Activated CD4-positive, alpha-beta T cell treated with anti-CD3 and anti-CD28 coated beads, Interleukin-2, amount 50 U/mL, for 24 hours (primary cell): ENCODE measurements at places on chromosomes 3 and 15.

DNA sequence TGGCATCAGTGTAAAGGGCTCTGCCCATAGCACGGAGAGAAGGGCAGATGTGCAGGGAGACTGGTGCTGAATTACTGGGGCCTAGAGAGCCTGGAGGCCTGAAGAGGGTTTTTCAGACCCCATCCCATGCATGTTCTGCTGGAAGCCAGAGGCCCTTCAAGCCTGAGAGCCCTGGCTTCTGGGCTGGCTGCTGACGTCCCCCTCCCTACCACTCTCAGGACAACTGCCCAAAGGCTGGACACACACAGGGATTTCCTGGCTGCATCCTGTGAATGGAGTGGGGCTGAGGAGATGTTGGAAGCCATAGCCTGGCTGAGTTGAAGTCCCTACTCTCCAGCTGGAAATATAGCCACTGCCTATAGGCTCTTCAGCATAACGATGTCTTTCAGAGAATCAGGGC lies 16.9 kb upstream of the DOCK3 start:
- DNase-seq: no peak

DNA sequence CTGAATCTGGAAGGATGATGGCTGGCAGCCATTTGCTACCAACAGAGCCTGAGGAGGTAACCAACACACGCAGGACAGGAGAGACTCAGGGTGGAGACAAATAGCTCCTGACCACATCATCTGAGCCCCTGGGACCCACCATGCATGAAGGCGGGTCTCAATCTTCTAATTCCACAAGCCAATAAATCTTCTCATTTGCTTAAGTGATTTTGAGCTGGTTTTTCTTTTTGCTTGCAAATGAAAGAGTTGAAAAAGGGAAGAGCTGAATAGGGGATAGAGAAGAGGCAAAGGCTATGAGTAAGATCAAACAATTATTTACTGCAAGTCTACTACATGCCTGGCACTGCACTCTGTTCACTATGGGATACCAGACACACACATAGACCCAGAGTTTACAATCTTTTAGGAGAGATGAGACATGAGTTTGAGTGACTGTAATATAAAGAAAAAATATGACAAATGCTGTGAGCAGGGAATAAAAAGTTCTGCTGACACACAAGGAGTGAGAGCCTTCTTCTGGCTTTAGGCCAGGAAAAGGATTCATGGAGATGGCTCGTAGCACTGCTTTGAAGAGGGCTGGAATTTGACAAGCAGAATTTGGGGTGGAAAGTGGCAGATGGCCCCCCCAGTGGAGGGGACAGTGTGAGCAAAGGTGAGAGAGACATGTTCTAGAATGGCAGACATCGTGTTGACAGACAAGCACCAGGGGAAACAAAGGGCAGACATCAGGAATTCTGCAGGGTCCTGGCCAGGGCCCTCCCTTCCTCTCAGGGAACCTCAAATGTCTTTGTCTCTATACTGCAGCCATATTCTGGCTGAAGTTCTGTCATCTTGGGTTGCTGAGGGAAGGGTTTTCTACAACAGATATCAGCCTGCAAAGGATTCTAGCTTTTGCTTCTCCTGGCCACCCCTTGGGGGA lies 69.8 kb upstream of the WNT5A start:
- no peak for DNase-seq

DNA sequence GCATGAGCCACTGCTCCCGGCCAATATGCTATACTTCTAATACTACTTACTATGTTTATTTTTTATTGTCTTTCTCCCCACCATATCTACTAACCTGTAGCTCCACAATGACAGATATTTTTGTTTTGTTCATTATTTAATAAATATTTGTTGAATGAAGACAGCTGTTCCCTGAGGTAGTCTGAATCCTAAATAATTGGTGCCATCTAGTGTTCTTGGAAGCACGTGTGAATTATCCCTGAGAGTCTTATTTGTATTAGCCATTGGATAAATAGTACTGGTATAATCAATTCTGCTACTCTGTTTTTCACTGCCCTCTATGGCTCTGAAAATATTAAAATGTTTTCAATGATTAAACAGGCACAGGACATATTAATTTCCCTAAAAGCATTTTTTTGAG lies 5.6 kb upstream of the APPL1 start:
- DNase-seq: no peak

GRCh38 chr15:60795889-60796288 lies 316.9 kb upstream of the ICE2 start:
- DNase-seq: peak; percentile 23

DNA sequence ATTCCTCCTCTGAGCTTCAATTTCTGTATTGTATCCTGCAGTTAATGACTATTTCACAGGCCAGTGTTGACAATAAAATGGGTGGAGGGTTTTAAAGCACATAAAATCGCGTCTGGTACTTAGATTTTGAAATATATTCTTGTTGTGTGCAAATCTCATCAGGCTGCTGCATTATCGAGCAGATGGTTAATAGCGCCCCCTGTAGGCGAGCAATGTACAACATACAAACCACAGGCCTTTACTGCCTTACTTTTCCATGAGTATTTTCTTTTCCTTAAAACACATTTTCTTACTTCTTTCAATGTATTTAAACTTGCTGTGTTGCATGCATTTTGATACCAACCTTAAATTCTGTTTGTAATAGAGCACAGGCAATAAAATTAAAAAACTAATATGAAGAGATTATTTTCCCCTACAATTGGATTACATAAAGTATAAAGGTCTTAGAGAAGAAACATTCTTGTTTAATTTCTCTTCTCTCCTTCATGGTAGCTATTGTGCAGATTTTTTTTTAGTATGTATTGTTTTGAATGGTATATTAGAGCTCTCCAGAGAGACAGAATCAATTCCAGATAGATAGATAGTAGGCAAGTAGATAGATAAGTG lies 608.4 kb downstream of the CADM2 start:
- no peak for DNase-seq

DNA sequence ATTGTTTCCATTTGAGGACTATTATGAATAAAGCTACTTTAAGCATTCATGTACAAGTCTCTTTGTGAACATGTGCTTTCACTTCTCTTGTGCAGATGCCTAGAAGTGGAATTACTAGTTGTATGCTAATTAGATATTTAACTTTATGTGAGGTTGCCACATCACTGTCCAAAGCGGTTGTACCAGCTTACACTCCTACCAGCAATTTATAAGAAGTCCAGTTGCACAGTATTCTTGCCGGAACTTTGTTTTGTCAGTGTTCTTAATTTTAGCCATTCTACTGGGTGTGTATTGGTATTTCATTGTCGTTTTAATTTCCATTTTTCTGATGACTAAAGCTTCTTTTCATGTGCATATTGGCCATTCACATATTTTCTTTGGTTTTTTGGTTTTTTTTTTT lies 29.1 kb downstream of the SEMA3G start:
- DNase-seq: no peak

DNA sequence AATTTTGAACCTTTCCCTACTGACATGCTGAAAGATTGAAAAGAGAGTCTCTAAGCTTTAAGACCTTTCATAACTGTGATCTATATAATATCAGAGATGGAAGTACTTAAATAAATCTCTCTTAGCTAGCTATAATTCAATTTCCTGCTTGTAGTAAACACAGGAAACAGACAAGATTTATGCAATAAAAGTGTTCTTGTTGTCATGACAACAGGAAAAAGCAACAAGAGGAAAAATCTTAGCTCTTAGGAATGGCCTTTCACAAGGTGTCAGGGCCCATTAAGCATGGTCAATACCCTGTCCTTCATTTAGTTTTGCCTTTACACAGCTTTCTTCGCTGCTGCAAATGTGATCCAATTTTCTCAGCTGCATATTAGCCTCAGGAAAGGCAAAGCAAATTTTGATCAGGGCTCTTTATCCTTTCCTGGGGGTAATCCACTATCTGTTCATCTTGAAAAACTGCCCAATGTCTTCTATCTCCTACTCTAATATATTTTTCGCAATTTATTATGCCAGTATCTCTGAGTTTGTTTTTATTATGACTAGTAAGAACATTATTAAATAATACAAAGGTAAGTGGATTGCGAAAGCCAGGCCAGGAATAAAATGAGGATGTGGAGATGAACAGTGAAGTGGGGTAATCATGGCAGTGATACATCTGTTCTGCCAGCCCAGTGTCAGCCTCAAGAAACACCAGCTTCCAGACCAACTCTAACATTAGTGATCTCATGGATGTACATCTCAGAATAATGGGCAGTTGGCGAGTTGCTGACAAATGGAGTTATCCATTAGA lies 28.7 kb downstream of the SIDT1 start:
- DNase-seq: no peak

- no peak for DNase-seq
Measured at GRCh38 chr3:33358172-33358781, 81.0 kb downstream of the FBXL2 start.

DNA sequence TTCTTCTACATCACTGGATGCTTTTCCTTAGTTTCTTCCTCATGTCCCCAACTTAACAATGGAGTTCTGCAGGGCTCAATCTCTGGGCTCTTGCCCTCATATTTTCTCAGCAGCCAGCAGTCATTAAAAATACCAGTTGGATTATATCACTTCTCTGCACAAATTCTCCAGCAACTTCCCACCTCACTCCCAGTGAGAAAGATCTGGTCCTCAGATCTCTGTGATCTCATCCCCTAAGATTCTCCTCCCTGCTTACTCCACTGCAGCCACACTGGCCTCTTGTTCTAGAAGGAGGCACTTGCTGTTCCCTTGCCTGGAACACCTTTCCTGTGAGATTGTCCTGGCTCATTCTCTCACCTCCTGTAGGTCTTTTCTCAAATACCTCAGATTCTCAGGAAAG lies 6.1 kb downstream of the ERICH6 start:
- DNase-seq: no peak

DNA sequence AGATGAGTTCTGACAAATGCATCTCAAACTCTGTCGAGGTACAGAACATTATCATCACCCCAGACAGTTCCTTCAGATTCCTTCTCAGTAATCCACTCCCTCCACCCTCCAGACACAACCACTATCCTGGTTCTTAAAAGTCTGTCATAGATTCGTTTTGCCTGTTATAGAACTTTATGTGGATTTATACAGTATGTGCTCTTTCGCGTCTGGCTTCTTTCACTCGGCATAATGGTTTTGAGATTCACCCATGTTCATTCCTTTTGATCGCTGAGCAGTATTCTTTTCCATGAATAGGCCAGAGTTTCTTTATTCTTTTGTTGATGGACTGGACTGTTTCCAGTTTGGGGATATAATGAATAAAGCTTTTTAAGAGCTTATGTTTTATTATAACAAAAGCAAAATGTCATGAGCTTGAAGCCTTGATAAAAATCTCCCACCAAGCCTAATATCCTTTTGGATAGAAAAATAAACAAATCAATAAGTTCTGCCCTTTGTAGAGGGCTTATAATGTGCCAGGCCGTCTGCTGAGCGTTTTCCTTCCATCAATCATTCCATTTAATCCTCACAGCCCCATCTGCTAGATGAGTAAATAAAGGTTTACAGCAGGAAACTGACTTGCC lies 21.3 kb upstream of the RFTN1 start:
- DNase-seq: no peak

DNA sequence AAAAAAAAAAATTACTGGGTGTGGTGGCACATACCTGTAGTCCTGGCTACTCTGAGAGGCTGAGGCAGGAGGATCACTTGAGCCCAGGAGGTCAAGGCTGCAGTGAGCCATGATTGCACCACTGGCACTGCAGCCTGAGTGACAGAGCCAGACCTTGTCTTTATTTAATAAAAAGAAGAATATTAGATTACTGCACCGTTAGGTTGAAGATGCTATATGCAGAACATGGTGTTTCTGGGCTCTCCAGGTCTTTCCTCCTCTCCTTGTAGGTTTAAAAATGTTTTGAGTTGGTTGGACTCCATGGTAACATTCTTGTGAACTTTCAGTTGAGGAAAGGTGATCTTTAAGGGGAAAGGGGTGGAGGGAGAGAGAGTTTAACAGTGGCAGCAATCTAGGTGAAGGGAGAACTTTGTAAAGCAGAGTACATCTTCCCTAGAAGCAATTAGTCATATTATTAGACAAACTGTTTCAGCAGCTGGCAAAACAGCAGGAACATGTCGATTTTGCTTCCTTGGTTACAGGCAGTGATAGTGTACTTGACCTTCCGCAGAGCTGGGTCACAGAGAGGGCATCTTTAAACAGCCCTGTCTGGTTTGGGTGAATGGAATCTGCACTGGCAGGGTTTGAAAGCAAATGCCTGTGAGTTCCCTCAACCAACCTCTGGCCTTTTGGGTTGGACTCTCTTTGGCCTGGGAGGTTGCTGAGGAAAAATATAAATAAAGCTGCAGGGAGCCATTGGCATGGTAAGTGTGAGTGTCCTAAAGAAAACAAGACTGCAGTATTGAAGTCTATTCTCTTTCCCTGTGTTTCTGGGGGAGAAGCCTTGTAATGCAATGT lies 42.8 kb downstream of the NR2C2 start:
- DNase-seq: no peak

DNA sequence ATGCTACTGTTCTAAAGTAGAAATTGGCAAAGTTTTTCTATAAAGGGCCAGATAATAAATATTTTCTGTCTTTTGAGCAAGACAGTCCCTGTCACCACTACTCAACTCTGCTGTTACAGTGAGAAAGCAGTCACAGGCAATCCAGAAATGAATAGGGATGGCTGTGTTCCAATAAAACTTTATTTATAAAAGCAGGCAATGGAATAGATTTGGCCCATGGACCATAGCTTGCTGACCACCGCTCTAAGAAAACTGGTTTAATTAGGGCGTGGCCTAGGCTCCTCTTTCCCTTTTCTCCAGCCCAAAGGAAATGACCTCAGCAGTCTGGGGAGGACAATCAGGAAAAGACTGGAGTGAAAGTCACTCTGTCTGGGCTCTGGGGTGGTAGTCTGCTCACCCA lies 183.8 kb downstream of the MEGF11 start:
- DNase-seq: no peak

DNA sequence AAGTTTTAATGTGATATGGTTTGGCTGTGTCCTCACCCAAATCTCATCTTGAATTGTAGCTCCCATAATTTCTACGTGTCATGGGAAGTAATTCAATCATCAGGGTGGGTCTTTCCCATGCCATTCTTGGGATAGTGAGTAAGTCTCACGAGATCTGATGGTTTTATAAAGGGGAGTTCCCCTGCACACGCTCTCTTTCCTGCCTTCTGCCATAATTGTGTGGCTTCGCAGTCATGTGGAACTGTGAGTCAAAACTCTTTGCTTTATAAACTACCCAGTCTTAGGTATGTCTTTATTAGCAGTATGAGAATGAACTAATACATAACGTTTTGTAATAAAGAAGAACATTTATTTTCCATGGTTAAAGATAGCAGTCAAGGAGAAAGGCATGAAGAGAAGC lies 39.2 kb upstream of the GOLIM4 start:
- DNase-seq: no peak

- no peak for DNase-seq
Measured at GRCh38 chr3:42556089-42556632, 25.6 kb downstream of the SEC22C start.

GRCh38 chr3:95088464-95088863 lies 1025.6 kb downstream of the NSUN3 start:
- DNase-seq: no peak

DNA sequence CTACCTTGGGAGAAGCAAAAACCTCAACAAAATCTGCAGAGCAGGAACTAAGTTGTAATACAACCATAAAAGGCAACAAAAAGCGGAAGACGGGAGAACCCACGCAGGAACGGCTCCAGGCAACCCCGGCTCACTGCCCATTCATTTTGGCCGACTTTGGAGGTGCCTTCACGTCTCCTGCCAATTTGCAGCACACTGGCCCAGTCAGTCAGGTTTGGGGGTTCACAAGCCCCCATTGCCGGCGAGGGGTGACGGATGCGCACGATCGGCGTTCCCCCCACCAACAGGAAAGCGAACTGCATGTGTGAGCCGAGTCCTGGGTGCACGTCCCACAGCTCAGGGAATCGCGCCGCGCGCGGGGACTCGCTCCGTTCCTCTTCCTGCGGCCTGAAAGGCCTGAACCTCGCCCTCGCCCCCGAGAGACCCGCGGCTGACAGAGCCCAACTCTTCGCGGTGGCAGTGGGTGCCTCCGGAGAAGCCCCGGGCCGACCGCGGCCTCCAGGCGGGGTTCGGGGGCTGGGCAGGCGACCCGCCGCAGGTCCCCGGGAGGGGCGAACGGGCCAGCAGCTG lies 463 bp downstream of the TERC start:
- peak; percentile 47 for DNase-seq
